ENCODE measurements at places on chromosomes 3 and 15.
A peak's percentile ranks its signal among the peaks of the same experiment; 100 is the strongest.

- DNase-seq = no peak
Observed at GRCh38 chr3:53269888-53270880, 14.4 kb upstream of the TKT start.

- no peak for DNase-seq
Observed at GRCh38 chr3:197519801-197520211, 36.0 kb downstream of the BDH1 start.

GRCh38 chr3:42247576-42248027 lies 18.4 kb downstream of the CCK start:
- DNase-seq = peak; percentile 76

- DNase-seq = no peak
Observed at GRCh38 chr3:188664795-188665194, 507.0 kb upstream of the TPRG1 start.

GRCh38 chr3:30657914-30658313 lies 51.5 kb downstream of the TGFBR2 start:
- DNase-seq = no peak

GRCh38 chr3:119690043-119690656 lies 12.7 kb upstream of the CFAP91 start:
- no peak for DNase-seq

DNA sequence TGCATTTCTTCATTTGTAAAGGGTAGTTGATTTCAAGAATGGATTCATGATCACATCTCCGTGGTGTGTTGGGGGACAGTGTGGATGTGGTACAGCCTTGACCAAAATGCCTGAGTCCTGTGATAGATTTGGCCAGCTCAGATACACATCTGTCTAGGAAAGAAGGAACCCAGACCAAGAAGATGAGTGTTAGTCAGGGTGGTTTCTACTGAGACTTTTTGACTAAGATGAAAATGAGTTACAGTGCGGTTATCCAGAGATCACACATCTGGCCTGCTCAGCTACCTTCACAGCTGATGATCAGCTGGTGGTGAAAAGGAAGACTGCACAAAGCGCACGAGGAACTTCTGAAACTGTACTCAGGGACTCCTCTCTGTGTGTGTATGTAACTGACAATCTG lies 68.0 kb downstream of the FNDC3B start:
- DNase-seq = peak; percentile 21

- DNase-seq = no peak
Observed at GRCh38 chr3:38421679-38422336, 31.9 kb upstream of the ACVR2B start.

DNA sequence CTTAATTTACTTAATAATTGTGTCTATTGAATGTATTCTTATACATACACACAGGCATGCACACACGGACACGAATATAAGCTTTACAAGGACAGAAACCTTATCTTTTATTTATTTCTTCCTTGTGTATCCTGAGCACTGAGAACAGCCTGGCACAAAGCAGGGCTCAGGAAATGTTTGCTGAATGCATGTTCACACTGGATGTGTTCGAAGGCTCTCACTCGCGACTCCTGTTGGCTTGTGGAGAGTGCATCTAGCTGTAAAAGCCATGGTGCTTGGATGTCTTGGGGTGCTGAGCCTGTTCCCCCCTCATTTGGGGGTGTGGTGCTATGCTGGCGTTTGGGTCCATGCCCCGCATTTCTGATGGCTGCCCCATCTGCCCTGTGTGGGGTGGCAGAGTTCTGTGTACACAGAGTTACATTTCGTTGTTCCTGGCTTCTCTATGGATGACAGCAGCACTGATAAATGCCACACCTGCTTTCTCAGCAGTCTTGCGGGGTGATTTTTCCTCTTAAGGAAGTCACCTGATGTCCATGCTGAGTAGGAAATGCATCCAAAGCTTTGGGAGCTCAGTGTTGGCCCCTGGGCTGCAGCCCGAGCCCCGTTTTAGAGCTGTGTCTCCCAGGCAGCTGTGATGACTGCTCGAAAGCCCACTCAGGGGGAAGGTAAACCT lies 148.5 kb downstream of the IGF1R start:
- DNase-seq = no peak

DNA sequence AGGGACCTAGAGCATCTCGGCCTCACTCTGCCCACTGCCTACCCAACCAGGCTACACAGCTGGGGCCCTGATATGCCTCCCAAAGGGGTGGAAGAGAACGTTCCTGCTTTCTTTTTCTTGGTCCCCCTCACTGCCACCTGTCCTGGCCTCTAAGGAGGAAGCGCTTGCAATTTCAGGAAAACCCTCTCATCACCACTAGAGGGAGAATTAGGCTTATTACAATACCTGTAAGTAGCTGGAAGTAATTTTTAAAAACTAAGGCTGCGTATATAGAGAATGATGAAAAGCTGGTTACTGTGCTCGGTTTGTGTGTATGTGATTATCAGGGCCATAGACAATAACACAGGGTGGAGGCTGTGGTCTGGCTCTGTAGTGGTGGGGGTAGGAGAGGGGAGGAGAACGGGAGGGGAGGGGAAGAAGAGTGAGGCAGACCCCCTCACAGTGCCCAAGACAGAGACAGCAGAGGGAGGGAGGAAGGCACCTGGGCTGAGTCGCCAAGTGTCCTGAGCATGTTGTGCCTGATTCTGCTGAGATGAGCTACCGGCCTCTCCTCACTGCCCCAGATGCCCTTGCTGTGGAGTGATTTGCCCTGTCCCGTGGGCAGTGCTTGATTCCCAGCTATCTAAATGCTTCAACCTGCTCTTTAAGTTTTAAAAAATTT lies 3.3 kb downstream of the GABRG3 start:
- DNase-seq = no peak

GRCh38 chr3:61381745-61382392 lies 130.6 kb upstream of the FHIT start:
- no peak for DNase-seq

DNA sequence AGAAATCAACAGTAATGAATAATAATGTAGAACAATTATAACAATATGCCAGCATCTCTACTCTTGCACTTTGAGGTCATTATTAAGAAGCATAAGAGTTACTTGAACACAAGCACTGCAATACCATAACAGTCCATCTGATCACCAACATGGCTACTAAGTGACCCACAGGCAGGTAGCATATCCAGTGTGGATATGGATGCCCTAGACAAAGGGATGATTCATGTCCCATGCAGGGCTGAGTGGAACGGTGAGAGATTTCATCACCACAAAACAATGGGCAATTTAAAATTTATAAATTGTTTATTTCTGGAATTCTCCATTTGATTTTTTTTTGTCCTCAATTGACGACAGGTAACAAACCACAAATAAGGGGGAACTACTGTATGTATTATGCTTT lies 107.7 kb upstream of the TSC22D2 start:
- no peak for DNase-seq

DNA sequence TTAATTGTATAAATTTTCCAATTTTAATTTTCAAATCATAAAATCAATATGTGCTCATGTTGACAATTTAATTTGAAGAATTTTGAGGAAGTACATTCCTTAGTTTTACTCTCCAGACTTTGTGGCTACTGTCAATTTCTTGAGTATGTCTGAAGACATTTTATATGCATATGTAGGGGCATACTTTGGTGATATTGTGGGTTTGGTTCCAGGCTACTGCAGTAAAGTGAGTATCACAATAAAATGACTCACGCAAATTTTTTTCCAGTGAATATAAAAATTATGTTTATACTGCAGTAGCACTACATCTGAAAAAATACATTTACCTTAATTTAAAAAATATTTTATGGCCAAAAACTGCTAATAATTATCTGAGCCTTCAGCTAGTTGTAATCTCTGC lies 123.2 kb upstream of the PLCL2 start:
- DNase-seq = no peak

DNA sequence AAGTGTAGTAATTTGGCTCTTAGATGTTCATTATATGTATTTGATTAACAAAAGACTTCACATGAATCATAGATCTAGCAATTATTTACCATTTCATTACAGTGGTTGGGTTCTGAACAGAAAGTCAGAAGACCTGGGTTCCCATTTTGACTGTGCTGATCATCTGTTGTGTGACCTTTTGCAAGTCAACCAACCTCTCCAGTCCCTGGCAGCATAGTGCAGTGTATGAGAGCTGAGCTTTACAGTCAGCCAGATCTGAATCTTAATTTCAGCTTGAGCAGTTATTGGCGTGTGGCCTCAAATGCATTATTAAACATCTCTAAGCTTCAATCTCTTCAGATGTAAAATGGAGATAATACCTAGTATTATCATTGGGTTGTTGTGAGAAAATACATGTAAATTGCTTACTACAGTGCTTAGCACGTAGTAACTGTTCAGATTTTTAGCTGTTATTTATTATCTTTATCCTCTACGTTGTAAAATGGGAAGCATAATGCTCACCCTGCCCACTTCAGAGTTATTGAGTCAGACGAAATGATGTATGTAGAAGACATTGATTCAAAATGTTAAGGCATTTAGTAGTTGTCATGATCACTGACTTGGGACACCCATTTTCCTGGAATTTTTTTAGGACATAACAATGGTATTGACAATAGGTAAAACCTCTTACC lies 104.0 kb downstream of the KLHL25 start:
- no peak for DNase-seq

DNA sequence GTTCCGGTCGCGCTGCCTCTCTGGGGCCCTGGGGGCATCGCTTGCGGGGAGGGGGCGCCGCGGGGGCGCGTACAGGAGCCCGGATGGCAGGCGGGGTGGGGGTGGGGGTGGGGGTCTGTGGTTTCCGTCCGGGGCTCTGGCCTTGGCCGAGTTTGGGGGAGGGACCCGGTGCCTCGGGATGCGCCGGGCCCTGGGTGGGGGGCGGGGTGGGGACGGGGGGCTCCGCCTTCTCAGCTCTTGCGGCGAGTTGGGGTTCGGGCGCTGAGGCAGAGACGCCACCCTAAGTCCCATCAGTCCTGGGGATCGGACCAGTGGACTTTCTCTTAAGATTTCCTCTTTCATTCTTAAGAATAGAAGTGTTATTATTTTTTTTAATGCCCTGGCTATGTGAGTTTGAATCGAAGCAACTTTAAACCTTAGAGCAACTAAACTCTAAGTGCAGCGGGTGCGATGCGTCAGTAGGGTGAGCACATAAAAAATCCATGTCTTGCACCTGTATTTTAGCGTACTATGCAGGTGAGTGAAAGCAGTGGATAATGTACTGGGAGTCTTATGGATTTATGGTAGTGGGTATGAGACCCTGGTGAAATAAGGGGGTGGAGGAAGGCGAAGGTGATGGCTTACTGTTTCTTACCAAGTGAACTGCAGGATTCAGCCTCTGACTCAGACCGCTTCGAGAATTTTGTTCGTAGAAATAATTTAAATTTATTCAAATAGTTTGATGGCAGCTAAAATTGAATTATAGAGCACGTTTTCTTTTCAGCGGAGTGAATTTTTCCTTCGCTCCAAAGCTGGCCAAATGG lies 762 bp downstream of the CTNNB1 start:
- DNase-seq = peak; percentile 55

DNA sequence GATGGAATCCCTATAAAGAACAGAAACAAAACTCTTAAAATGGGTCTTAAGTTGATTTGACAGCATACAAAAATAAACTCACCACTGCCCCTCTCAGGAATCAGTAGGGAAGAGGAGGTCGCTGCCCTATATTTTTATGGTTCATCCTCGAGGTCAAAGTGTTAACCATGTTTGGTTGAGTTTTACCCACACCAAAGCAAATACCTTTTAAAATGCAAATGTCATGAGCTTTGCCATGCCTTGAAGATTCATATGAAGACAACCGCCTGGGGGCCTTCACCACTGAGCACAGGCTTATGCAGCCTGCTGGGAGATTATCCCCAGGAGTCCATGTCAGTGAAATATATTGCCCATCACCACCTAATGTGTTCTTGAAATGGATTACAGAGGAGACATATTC lies 66.1 kb downstream of the GLB1 start:
- DNase-seq = no peak

- no peak for DNase-seq
Observed at GRCh38 chr15:76954744-76955143, 23.2 kb downstream of the RCN2 start.

GRCh38 chr3:34155666-34156065 lies 357.2 kb downstream of the PDCD6IP start:
- no peak for DNase-seq

- no peak for DNase-seq
Observed at GRCh38 chr3:189563853-189564563, 67.2 kb upstream of the TP63 start.

GRCh38 chr3:27666272-27666671 lies 55.9 kb downstream of the EOMES start:
- DNase-seq = no peak

- no peak for DNase-seq
Observed at GRCh38 chr3:51384055-51384725, 901 bp upstream of the MANF start.

Measured in T-helper 2 cell (primary cell).